GM04504 (cell line): ENCODE measurements at places on chromosomes 16 and 17.

DNA sequence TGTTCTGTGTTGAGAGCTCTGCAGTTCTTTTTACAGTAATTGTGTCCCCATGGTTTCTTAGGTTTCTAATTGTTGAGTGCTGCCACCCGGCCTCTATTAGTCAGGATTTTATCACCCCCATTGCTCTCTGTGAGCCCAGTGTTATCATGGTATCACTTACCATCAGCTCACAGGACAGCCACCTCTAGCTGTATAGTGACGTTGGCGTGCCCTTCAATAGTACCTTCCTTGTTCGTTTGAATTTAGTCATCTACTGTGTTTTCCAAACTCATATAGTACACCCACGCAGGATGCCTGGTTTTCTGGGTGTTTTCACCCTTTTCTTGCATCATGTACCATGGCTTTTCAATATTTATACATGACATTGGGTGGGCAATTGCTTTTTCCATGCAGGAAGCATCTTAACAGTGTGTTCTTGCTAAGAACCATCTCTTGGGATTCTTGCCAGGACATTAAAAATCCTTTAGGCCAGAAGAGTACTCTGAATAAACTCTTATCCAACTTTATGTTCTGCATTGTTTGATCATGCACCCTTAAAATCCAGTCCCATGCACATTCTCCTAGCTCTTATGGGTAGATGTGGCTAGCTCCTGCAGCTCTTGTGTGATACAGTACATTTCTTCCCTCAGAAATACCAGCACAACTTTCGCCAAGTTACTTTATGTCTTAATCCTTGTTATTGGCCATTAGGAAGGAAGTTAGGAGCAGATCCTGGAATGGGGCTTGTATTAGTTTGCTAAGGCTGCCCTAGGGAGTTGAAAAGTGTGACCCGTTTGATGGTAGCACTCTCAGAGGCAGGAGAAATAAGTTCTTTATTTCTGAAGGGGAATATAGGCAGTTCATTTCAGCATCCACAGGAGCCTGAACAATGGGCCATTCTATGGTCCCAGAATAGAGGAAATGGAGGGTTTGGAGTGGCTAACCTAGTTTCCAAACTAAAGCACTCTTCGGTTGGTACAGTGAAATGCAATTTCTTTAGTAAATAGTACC lies 11.3 kb upstream of the ABCA10 start:
- no peak for DNase-seq

DNA sequence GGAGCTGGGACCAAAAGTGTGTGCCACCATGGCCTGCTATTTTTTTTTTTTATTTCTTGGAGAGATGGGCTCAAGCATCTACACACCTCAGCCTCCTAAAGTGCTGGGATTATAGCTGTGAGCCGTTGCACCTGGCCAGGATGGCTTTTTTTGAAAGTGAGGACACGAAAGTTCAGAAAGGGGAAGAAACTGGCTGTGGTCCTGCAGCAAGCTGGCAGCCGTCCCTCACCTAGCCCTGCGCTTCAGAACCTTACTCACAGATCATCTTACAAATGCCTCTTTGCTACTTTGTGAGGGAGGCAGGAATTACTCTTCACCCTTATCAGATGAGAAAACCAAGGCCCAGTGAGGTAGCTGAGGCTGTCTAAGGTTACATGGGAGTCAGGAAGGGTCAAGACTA lies 4.5 kb upstream of the PPY start:
- DNase-seq, result no peak

- no peak for DNase-seq
Measured at GRCh38 chr17:76003915-76004314, 3.3 kb downstream of the CDK3 start.

DNA sequence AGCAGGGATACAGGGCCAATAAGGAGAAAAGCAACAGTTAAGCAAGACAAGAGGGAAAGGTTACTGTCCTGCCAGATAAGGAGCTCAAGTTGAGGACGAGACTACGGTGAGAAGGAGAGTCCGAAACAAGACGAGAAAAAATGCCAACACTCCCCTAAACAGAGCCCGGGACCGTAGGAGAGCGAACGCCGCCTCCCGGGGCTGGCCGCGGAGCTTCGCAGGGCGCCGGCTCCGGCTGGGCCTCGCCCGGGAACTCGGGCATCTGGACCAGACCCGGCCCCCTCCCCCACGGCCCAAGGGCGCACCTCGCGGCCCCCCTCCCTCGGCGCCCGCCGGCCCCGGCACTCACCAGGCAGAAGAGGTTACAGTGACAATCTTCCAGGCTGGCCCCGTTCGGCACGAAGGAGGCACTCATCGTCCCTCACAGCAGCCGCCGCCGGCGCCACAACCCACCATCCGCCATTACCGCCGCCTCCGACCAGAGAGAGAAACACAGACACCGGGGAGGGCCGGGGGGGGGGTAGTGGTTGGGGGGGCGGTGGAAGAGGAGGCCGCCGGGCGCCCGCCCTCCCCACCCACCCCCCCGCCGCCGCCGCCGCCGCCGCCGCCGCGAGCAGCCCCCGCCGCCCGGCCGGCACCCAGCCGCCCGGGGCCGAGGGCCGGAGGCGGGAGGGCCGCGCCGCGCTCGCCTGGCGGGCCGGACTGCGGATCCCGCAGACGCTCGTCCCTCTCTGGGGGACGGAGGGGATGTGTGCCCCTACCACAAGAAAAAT lies at the start of gene MED13:
Gene MED13, minus strand, starts transcription at position 488 of the 773 bp plus-strand sequence. Its CDS starts 73 bp downstream, at position 415.
- no peak for DNase-seq

- no peak for DNase-seq
Measured at GRCh38 chr17:57294629-57295501, 38.5 kb downstream of the MSI2 start.

DNA sequence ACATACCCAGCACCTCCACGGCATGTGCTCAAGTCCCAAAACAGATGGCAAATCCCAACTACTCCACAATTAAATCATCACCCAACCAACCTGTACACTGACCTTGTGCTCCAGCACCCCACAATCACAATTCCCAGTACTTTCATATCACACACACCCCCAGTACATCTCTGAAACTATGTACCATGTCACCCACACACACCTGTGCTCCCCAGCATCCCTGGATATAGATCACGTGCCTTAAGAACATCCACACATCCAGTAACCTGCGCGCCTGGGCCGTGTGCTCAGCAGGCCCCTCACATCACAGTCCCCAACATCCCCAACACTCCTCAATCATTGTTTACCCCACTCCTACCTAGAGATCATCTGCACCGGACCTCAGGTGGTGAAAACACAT lies 2.1 kb downstream of the NLGN2 start:
- DNase-seq, result no peak

DNA sequence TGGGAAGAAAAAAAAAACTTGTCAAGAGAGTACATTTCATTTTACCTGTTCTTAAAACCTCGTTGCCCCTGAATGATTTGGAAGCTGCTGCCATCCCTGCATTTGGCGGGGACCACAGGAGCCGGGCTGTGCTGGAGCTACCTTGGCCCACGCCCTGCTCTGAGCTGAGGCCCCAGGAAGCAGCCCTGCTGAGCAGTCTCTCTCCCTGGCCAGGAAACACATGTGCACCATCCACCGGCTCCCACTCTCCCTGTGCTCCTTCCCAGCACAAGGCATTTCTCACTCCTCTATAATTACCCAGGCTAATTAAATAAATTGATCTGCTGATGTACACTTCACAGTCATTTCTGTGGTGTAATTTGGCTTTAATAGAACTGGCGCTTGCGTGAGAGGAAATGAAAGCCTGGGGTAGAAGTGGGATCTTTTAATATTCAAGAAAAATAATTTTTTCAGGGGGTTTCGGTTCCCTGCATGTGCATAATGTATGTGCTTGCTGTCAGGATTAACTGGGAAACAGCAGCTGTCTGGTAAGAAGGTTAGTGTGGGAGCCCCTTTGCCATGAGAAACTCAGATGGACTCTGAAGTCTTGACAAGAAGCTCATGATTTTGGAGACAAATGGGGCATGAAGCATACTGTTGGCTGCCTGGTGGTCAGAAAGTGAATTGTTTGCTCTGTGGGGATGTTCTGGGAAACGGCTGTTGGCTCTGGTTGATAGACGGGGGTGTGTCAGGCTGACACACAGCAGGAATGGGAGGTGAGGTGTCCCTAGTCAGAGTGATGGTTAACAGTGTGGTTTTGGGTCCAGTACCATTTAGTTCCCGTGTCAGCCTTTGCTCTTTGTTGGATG lies 252.3 kb upstream of the EEF2KMT start:
- DNase-seq, result no peak

DNA sequence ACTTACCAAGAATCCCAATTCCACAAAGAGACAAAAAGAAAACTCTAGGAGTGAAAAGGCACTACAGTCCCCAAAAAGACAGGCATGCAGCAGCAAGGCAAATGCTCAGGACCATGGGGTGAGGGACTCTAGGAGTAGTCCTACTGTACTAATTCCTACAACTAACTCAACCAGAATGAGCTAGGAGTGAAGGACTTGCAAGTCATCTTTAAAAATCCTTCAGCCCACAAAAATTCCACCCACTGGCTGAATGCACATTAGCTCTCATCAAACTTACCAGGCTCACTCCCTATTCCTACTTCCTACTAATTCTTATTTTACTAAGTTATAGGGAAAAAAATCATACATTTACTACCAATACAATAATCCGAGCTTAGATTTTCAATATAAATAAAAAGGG lies 141.7 kb upstream of the C17orf78 start:
- DNase-seq, result no peak

DNA sequence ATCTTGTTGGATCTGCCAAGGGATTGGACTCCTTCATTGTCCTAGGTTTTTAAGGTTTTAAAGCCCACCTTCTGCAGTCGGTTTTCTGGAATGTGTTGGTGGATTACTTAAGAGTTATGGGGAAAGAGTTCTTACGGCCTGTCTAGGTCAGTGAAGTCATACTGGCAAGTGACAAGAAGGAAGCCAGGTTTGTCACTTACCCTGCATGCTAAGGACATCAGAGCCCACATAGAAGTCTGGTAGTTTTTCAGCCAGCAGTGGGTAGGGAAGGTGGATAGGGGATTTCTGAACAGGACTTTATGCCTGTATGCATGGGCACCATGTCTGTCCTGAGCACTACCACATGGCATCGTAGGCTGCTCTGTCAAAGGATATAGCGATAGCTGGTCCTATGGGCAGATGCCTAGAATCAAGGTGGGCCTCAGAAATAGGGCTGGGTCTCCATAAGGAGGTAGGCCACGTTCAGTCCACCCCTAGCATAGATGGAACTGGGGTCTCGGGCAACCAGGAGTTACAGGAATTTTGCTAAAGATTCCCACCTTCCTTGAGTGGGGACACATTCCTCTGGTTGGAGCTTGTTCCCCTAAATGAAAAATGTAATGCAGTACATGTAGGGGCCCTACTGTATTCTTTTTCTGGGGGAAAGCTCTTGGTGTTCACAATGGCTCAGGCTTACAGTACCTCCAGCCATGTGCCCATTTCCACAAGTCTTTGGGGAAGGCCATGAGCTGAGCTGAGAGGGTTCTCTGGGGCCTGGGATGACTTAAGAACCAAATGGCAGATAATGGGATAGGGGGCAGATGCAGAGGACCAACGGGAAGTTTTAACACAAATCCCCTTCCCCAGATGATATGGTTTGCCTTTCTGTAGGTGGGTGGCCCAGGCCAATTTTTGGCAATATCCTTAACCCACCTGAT lies 27.5 kb downstream of the TRPV2 start:
- no peak for DNase-seq
